Choroid plexus epithelial cell (primary cell): ENCODE measurements at places on chromosomes 12 and 14.

- no peak for DNase-seq
Measured at GRCh38 chr12:65208125-65208524, 38.7 kb downstream of the LEMD3 start.

DNA sequence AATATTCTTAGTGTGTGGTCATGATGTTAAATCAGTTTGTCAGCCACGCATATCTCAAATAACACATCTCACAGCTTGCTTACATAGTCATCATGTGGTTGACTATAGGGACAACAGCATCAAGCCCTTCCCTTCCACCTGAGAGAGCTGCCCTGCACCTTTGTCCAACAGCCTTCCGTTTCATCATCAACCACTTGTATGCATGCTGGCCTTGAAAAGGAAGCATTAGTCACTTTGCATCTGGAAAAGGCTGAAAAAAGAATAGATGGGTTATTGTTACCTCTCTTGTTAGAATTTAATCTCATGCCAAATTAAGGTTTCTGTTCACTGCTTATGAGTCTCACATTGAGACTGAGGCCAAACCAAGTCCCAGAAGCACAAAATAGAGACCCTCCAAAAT is 1586.5 kb upstream of the SEL1L start:
- DNase-seq: no peak

DNA sequence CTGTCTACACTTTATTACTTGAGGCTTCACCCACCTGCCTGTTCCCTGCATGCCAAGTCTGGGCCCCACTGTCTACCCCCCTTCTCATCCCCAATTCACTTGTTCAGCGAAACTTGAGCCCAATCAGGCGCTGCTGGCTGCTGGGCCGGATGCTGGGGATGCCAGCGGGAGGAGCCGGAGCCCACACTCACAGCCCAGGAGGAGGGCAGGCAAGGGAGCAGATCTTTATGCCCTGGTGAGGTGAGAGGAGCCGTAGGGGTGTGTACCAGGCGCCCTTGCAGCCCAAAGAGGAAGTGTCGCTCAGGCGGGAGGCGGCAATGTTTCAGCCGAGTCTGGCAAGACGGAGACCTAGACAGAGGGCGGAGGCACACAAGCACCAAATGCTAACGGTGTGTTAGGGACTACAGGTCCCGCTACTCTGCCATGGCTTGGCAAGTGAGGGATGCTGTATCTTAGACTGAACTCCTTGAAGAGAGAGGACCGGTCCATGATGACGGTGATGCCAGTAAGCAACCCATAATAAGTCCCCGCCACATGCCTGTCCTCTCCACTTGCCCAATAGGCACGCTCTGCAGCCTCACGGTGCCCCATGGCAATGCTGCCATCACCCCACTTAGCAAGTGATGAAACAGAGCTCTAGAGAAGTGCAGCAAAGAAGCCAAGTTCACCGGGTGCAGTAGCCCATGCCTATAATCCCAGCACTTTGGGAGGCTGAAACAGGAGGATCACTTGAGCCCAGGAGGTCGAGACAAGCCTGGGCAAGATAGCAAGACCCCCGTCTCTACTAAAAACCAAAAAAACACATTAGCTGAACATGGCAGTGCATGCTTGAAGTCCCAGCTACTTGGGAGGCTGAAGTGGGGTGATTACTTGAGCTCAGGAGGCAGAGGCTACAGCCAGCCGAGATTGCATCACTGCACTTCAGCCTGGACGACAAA is 41.6 kb downstream of the LRRC74A start:
- DNase-seq: no peak

DNA sequence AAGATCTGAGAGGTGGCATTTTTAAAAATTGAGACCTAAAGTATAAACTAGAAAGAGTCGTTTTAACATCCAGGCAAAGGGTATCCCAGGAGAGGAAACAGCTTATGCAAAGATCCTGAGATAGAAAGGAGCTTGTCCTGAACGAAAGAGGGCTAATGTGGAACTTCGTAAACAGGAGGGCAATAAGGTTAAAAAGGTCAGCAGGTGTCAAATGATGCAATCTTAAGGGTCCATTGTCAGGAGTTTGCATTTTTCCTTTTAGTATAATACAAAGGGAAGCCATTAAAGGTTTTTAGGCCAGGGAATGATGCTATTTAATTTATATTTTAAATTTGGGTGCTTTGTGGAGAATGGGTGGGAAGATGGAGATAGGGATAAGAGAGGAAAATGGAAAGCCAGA is 14.4 kb downstream of the FMNL3 start:
- DNase-seq: no peak

- no peak for DNase-seq
Measured at GRCh38 chr14:73259837-73260236, 22.5 kb downstream of the PAPLN start.

DNA sequence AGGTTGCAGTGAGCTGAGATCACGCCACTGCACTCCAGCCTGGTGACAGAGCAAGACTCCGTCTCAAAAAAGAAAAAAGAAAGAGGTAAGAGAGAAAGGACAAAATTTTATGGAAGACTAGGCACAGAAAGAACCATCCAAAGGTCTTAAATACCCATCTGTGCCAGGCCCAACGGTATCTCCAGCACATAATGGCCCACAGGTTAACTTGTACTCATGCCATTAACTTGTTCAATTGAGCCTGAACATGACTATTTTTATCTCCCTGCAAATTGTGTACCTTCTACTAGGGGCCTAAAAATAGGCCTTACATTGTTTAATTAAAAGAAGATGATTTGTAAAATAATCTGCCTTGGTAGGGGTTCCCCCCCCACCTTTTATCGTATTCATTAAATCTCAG is 80.2 kb downstream of the RIC8B start:
- no peak for DNase-seq
